Left lung (tissue), 14 donors: ENCODE measurements at places on chromosomes 2 and 18. TPM values are rescaled to one million over a fixed set of nuclear protein-coding genes. Genes with fewer than 3 reads are reported as not detected.

DNA sequence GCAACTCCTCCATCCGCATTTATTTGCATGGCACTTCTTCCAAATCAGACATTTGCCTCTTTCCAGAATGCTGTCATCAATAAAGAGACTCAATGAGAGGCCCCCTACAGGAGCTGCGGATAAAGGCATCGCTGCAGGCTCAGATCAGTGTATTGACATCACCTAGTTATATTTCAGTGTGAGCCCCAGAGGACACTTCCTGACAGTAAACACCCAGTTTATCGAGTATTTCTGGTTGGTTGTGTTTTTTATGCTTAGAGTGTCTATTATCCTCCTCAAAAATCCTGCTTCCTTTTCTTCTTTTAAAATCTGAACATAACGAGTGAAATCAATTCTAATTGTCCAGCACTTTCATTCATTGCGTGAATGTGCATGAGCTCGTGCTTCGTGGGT is 38.8 kb downstream of the NRP2 start:
- no peaks in the 10 kb centered on the region for H3K27me3 ChIP-seq
- DNase-seq: no peak
- no peak overlapping the region for H3K27ac ChIP-seq
- peaks cover 10% of the 10 kb centered on the region for H3K4me1 ChIP-seq

DNA sequence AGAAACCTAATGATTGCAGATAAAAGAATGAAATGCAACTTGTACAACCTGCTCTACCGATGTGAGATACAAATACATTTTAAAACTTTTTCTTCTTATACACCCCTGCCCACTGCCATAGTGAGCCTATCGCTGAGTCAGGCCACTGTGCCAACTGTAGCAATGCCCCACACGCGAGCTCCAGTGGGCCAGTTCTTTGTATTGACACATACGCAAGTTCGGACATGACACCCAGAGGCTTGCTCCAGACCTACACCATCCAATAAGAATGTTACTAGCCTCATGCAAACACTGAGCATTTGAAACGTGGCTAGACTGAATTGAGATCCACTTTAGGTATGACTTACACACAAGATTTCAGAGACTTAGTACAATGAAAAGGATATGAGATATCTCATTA is 340.1 kb downstream of the ARHGAP15 start:
- H3K27ac ChIP-seq: no peak overlapping the region
- no peaks in the 10 kb centered on the region for H3K4me1 ChIP-seq
- no peaks in the 10 kb centered on the region for H3K27me3 ChIP-seq
- no peak overlapping the region for H3K4me3 ChIP-seq

- H3K4me1 ChIP-seq: no peaks in the 10 kb centered on the region
- no peaks in the 10 kb centered on the region for H3K36me3 ChIP-seq
- H3K27me3 ChIP-seq: no peaks in the 10 kb centered on the region
- DNase-seq: no peak
- H3K27ac ChIP-seq: no peak overlapping the region
- H3K4me3 ChIP-seq: no peak overlapping the region
Observed at GRCh38 chr18:24543795-24544498, 83.5 kb downstream of the HRH4 start.

GALNT5 gene
- total RNA-seq: 59.4 TPM

DNA sequence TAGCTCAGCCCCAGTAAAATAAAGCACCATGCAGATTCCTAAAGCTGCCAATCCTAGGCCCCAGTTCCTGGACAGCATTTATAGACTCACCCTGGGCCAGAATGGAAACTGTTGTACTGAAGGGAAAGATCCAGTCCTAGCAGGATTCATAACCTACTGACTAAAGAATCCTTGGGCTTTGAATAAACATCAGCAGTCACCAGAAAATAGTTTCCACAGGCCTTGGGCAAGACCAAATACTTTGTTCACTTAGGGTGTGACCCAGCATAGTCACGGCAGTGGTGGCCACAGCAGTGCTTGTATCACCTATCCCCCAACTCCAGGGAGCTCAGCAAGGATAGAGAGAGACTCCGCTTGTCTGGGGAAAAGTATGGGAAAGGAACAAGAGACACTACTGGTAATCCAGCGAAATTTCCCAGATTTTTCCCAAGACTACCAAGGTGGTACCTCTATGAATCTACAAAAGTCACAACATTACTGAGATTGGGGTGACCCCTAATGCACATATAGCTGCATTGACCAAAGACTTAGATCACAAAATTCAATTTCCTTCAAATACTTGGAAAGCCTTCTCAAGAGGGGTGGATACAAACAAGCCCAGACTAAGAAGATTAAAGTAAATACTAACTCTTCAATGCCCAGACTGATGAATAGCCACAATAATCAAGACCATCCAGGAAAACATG is 748.1 kb upstream of the LRATD1 start:
- H3K36me3 ChIP-seq: no peaks in the 10 kb centered on the region
- no peak for DNase-seq

GRCh38 chr2:195604706-195605105 is 52.3 kb upstream of the SLC39A10 start:
- H3K27me3 ChIP-seq: no peaks in the 10 kb centered on the region
- H3K4me1 ChIP-seq: peaks cover 7% of the 10 kb centered on the region
- no peak overlapping the region for H3K4me3 ChIP-seq

GRCh38 chr2:217875556-217876252 is 127.1 kb downstream of the TNS1 start:
- peaks cover 95% of the 10 kb centered on the region for H3K36me3 ChIP-seq
- no peaks in the 10 kb centered on the region for H3K27me3 ChIP-seq
- H3K27ac ChIP-seq: peak overlapping the region; percentile 1
- no peak overlapping the region for H3K4me3 ChIP-seq

- no peak for DNase-seq
- no peak overlapping the region for H3K27ac ChIP-seq
- H3K4me3 ChIP-seq: no peak overlapping the region
- H3K27me3 ChIP-seq: no peaks in the 10 kb centered on the region
- H3K4me1 ChIP-seq: no peaks in the 10 kb centered on the region
Observed at GRCh38 chr2:223591596-223591995, 10.6 kb downstream of the SCG2 start.

DNA sequence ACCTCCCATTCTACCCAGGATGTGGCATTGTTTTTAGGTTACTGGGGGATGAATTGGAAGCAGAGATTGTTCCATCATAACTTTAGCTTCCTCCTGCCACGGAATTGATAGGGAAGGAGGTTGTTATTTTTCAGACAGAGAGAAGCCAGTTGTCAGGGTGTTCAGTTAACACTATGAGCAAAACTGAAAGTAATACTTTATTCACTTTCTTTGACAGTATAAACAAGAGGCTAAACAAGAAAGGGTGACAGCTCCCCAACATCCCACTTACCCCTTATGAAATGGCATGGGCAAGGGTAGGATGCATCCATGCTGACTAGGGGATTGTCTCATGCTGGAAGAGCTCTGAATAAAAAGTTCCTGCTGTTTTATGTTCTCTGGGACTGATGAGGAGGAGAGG is 36.4 kb upstream of the GAREM1 start:
- DNase-seq: no peak
- no peaks in the 10 kb centered on the region for H3K27me3 ChIP-seq
- no peaks in the 10 kb centered on the region for H3K36me3 ChIP-seq
- no peak overlapping the region for H3K27ac ChIP-seq

LAMA1 gene
- total RNA-seq: 2.4 TPM

MYCN gene
- total RNA-seq: 0.61 TPM

DNA sequence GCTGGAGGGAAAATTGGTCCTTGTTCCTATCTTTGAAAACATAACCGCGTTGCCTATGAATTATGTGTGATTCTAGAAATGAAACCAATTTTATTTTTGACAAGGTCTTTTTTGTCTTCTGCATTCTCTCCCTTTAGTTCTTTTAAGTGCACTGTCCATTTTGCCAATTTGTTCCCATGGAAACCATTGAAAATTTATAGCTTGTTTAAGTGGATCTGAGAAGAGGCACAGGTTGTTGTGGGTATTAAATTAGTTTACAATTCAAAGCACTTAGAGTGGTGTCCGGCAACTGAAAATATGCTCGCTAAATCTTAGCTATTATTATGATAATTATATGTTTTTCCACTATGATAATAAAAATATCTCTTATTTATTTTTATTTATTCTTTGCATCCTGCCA is 107.5 kb upstream of the FSHR start:
- no peak overlapping the region for H3K27ac ChIP-seq
- H3K36me3 ChIP-seq: no peaks in the 10 kb centered on the region
- no peak overlapping the region for H3K4me3 ChIP-seq
- DNase-seq: no peak
- no peaks in the 10 kb centered on the region for H3K4me1 ChIP-seq
- H3K27me3 ChIP-seq: no peaks in the 10 kb centered on the region

- H3K4me3 ChIP-seq: no peak overlapping the region
- no peak for DNase-seq
- no peaks in the 10 kb centered on the region for H3K36me3 ChIP-seq
- no peaks in the 10 kb centered on the region for H3K27me3 ChIP-seq
- no peak overlapping the region for H3K27ac ChIP-seq
Observed at GRCh38 chr2:239871481-239872435, 153.4 kb downstream of the NDUFA10 start.

- no peaks in the 10 kb centered on the region for H3K27me3 ChIP-seq
- no peaks in the 10 kb centered on the region for H3K4me1 ChIP-seq
- H3K36me3 ChIP-seq: no peaks in the 10 kb centered on the region
- no peak overlapping the region for H3K27ac ChIP-seq
- no peak for DNase-seq
Observed at GRCh38 chr2:205915130-205915524, 170.8 kb downstream of the INO80D start.

DNA sequence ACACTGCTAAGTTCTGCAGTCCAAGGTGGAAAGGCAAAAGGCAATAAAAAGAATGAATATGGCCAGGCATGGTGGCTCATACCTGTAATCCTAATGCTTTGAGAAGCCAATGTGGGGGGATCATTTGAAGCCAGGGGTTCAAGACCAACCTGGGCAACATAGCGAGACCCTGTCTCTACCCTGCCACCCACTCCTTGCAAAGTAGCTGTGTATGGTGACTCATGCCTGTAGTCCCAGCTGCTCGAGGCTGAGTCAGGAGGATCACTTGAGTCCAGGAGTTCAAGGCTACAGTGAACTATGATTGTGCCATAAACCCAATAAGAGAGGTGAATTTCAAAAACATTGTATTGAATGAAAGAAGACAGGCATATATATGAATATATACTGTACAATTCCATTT is 2.4 kb downstream of the MYL12B start:
- peak overlapping the region; percentile 70 for H3K4me3 ChIP-seq
- no peak for DNase-seq
- peaks cover 80% of the 10 kb centered on the region for H3K4me1 ChIP-seq
- no peaks in the 10 kb centered on the region for H3K27me3 ChIP-seq
